ENCODE measurements at places on chromosomes 4 and X.

- DNase-seq, result no peak
Observed at GRCh38 chrX:131812847-131813825, 210.0 kb upstream of the STK26 start.

DNA sequence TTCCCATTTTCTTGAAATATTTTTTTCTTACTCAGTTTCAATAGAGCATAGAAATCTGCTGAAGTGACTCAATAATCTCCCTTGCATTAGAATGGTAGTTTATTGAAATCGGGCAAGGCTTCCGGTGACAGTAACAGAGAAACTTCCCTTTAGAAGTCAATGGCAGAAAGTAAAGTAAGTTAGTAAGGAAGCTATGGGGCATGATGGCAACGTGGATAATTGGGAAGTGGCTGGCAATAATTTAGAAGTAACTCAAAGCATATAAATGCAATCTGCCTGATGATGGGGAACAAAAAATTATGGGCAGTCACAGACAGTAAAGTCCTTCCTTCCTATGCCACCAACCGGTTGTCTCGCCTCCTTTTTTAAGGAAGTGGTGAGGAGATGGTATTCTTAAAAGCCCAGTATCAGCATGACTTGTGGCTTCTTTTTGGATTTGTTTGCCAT, 7.6 kb downstream of the CYBB start:
- no peak for DNase-seq

GRCh38 chr4:53477038-53477565, 99.7 kb downstream of the FIP1L1 start:
- DNase-seq, result no peak

DNA sequence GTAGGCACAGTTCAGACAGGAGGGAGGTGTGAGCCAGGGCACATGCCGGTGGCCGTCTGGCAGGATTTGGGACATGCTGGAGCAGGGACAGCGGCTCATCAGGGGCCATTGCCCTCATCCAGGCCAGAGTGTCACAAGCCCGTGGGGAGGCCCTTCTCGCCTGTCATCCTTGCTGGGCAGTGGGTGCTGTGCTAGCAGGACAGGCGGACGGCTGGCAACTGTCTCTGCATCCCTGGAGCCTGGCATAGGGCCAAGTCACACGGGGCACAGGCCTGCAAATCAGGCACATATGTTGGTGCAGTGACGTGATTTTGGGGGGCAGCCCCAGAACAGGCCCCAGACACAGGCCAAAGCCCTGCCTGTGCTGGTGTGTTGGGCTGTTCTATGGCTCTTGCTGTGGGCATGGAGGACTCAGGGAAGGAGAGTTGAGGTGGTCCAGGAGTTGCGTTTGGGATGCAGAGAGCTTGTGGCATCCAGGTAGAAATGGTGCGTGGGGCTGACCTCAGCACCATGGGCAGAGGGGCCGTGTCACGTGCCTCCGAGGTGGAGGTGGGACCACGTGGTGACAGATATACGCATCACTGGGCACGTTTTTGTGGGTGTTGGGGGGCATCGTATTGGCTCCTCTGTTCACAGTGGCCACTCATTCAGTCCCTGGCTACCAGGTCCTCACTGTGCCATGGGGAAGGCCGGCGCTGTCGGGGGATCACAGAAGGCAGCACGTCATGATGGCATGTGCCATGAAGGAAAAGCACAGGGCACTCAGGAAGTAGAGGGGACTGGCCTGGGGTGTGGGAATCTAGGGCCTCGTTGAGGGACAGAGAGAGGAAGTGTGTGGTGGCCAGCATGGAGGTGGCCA, 14.6 kb upstream of the MSANTD1 start:
- DNase-seq, result no peak

- DNase-seq, result peak; percentile 15
Observed at GRCh38 chrX:331151-331824, 12.7 kb upstream of the GTPBP6 start.

GRCh38 chr4:66266035-66266434, 595.7 kb upstream of the EPHA5 start:
- DNase-seq, result no peak

- DNase-seq, result peak; percentile 89
Observed at GRCh38 chr4:8340781-8341241, 71.3 kb downstream of the HTRA3 start.

GRCh38 chr4:78601013-78601412, 49.4 kb downstream of the ANXA3 start:
- DNase-seq, result no peak

- DNase-seq, result no peak
Observed at GRCh38 chrX:134020910-134021309, 35.5 kb upstream of the GPC3 start.
